Activated naive CD8-positive, alpha-beta T cell treated with anti-CD3 and anti-CD28 coated beads for 36 hours (primary cell): ENCODE measurements at places on chromosomes 2 and 18. TPM values are rescaled to one million over a fixed set of nuclear protein-coding genes. Genes with fewer than 3 reads are reported as not detected.
A peak's percentile ranks its signal among the peaks of the same experiment; 100 is the strongest.

The SPDYA gene
- total RNA-seq: 0.40 TPM

The POTEC gene
- not detected for total RNA-seq

The ITPRIPL1 gene
- 44.8 TPM for total RNA-seq

DNA sequence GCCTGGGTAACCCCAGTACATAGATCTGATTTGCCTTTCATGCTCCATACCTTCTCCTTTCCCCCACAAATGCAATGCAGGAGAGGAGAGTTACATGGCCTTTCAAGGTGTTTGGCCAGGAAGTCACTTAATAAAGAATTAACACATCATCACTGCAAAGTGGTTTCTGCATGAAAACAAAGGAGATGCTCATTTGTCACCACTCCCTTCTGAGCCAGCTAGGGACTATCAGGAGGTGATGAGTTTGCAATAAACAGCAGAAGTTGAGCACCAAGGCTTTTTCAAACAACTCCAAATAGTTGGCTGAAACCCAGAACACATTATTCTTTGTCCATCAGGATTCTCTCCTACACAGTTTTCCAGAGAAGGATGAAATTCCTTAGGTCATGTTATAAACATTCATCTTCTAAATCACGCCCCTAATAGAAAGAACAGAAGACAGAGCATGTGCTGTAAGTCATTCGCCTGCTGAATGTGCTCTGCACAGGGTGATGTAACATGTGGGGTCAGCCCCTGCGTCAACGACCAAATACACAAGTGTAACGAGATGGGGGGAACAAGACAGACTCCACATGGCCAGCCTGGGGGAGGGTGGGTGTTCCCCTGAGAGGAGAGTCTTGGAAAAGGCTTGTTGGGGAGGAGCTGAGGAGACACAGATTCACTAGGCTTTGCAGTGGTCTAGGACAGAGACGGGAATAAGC, 87.3 kb upstream of the RMDN2 start:
- DNase-seq: no peak

GRCh38 chr2:99939135-99939534, 203.3 kb downstream of the AFF3 start:
- DNase-seq: no peak

DNA sequence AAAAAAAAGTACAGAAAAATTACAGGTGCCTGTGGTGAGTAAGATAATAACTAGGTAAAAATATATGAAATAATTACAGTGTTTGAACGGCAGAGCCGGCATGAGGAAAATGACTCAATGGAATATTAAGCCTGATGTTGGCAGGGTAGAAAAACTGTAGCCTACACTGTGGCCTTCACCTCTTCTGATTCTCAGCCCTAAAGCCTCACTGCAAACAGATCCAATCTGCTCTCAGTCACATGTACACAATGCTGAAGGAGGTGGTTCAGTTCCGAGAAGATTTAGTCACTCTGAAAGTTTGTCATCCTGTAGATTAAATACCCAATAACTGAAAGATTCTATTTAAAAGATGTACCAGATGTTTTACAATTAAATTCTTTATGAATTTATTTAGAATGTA, 66.9 kb upstream of the MAP3K20 start:
- DNase-seq: no peak

- DNase-seq: peak; percentile 45
Observed at GRCh38 chr2:65053199-65053598, 3.0 kb upstream of the CEP68 start.

DNA sequence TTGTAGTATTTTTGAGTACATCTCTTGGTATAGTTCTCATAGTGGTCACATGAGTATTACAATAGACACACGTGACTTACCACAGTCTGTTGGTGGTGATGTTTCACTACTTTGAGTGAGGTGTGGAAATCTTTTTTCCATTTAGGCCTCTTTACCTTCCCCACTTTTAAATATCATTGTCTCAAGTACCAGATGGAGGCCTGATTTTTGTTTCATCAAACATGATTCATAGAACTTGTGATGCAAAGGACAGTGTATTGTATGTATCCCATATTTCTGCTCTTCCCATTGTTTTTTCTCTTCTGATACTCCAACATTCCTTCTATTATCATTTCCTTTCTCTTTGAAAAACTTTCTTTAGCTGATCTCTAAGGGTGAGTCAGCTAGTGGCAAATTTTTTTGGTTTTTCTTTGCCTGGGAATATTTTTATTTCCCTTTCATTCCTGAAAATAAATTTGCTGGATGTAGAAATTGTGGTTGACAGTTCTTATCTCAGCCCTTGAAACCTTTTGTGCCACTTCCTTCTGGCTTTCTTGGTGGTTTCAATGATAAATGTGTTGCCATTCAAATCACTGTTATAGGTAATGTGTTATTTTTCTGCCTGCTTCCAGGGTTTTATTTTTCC, 32.8 kb downstream of the RFX8 start:
- no peak for DNase-seq

- DNase-seq: no peak
Observed at GRCh38 chr2:235824331-235824730, 330.5 kb downstream of the AGAP1 start.
